ENCODE measurements at places on chromosomes 3 and 15. TPM values are rescaled to one million over a fixed set of nuclear protein-coding genes. Genes with fewer than 3 reads are reported as not detected.

DNA sequence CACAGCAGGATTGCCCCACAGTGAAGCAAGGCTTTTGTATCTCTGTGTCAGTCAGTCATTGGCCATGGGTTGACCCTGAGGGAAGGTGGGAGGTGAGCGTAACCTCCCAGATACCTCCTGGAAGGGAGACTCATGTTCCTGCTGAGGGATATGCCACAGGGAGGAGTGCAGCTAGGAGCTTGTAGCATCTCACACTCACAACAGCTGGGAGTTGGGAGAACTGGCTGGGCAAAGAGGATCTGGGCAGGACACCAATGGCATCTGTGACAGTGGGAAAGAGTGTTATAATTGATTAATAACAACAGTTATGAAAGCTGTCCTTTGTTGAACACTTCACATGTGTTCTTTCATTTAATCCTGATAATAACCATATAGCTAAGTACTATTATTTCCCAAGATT is 171.0 kb downstream of the TLE3 start:
- DNase-seq = no peak

GRCh38 chr3:161838021-161838420 is 341.4 kb downstream of the OTOL1 start:
- peak; percentile 40 for DNase-seq

DNA sequence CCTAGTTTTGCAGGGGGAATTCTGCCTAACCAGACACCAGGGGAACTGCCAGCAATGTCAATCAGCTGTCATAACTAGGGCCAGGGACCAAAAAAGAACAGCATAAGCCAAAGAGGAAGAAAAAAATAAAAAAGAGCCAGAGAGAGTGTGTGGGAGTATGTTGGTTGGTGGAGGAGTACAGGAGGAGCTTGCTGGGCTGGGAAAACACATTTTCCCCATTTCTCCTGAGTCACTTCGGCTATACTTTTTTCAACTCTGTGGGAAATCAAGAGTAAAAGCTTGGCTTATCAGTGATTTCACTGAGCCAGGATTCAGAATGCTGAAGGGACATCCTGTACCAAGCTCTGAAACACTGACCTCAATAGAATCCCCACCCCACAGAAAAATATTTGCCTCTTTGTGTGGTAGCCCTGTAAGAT is 144.7 kb upstream of the DPH6 start:
- DNase-seq = no peak

GRCh38 chr15:37104424-37104981 is 4.2 kb upstream of the MEIS2 start:
- DNase-seq = peak; percentile 30

DNA sequence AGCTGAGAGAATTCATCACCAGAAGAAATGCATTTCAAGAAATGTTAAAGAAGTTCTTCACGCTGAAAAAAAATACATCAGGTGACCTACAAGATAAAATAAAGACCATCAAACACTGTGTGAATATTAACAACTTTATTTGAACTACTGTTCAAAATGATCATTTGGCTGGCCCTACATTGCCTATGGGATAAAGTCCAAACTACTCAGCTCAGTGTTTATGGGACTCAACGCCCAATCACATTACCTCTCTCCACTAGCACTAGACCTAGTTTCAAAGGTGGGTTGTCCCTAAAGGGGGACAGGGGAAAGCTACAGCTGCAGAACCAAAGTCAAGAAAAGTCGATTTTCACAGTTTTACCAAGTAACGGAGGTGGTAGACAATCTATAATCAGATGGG is 62.0 kb downstream of the DLG1 start:
- DNase-seq = no peak

DNA sequence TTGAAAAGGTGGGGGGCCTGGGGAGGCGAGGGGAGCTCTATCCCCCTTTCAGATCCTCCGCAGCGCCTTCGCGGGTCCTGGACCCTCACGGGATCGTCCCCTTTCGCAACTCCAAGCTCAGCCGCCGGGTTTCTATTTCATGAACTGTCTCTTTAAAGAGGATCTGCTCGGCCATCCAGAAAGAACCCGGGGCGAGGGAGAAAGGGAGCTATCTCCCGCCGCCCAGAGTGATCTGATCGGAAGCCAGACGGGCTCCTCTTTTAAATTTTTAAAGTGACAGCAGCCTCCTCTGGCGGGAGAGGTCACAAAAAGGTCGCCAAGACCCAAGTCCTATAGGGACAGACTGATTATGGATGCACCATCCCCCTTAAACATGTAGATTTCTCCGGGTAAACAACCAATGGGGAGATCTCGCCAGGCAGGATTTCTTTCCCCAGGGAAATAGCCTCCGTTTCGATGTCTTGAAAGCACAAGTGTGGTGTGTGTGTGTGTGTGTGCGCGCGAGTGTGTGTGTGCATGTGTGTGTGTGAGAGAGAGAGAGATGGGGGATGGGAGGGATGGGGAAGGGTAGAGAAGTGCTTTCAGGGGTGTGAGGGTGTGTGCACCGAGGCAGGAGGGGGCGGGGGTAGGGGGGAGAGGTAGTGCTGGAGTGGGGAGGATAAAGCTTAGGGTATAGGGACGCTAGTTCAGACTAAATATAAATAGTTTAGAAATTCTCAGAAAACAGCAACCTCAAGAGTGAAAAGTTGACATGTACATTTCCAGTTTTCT is 516.1 kb downstream of the MECOM start:
- peak; percentile 80 for DNase-seq

GRCh38 chr3:18189282-18190050 is 235.7 kb downstream of the SATB1 start:
- peak; percentile 34 for DNase-seq

GRCh38 chr3:133926736-133927539 is 31.3 kb upstream of the RAB6B start:
- no peak for DNase-seq

- peak; percentile 63 for DNase-seq
These were observed 16.8 kb downstream of the RPUSD3 start for GRCh38 chr3:9826815-9827573.

DNA sequence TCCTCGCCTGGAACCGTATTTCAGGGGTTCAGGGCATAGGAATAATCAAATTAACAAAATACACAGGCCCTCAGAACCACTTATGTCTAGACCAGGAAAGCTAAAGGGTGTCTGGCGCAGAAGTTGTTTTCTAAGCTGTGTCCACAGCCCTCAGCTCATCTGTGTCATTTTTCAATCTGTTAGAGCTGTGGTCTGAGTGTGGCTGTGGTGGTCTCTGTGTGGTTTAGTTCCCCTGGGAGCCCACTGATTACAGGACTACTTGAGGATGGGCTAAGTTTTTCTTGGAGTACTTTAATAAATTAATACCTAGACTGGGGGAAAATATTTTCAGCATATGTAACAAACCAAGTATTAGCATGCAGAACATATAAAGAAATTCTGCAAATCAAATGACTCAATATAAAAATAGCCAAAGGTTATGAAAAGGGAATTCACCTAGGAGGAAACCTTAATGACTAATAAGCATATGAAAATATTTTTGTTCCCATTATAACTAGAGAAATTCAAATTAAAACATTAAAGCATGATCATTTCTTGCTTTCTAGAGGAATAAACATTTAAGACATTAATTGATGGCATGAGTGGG is 186.3 kb downstream of the SATB1 start:
- DNase-seq = no peak

DNA sequence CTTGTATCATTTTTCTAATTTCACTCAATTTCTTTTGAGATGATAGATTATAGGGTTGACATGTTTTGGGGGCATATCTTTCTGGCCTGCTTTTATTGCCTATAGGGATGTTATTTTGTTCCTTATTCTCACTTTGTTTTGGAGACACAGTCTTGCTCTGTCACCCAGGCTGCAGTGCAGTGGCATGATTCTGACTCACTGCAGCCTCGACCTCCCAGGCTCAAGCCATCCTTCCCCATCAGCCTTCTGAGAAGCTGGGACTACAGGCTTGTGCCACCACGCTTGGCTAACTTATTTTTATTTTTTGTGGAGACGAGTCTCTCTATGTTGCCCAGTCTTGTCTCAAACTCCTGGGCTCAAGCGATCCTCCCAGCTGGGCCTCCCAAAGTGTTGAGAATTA is 72.8 kb upstream of the FAN1 start:
- no peak for DNase-seq

DNA sequence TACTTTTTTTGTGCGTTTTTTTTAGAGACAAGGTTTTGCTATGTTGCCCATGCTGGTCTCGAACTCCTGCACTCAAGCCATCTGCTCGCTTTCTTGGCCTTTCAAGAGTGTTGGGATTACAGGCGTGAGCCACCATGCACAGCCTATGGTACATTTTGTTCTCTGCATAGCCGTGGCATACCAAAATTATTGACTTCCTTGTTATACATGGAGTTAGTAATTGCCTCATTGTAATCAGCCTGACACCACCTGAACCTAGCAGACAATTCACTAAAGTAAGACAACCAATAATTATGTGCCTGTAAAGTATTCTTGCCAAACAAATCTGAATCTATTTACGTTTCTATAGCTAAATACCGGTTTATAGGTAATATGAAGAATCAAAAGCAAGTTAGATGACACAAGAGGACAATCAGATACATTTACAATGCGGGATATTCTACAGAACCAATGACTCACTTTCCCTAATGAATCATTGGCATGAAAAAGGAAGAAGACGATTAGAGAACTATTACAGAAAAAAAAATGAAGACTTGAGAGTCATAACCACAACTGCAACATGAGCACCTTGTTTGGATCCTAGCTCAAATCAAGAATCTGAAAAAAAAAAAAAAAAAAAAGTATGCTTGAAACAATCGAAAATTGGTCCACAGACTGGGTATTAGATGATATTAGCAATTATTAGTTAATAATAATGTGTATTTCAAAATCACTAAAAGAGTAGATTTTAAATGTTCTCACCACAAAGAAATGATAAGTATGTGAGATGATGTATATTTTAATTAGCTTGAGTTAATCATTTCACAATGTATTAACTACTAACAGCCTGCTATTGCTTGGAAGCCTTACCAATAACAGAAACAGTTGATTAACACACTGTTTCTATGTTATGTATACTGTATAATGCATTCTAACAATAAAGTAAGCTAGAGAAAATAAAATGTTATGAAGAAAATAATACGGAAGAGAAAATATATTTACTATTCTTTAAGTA is 7.1 kb downstream of the GUCA1C start:
- DNase-seq = no peak

DNA sequence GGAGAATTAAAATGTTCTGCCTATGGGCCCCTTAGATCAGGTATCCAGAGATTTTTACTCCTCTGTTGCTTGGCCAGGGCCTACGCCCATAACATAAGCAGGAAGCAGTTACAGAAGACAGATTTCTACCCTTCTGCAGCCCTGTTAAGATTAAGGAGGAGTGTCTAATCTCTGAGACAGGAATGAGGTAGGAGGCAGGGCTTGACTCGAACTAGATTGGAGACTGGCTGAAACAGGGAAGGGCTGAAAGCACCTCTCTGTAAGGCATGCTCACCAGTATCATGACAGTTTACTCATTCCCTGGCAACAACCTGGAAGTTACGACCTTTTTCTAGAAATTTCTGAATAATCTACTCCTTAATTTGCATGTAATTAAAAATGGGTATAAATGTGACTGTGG is 16.7 kb downstream of the PLA2G4D start:
- no peak for DNase-seq

DNA sequence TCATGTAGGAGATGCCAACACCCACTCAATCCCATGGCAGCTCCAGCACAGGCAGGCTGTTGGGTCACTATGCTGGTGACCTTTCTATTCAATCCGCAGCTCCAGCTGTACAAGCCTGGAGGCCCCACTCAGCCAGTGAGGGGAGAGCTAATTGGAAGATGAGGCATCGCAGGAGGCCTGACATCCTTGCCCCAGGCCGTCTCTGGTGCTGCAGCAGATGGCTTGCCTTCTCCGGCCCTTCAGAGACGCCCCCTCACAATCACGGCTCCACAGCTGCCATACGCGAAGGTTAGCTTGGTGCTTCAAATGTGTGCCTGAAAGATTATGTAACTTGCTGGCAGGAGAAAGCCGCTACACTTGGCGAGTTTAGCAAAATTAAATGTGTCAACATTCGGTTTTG is 104.2 kb upstream of the CLSTN2 start:
- peak; percentile 90 for DNase-seq

- peak; percentile 43 for DNase-seq
These were observed 398.6 kb upstream of the WNT5A start for GRCh38 chr3:55885721-55886120.

GRCh38 chr3:184169896-184170875 is 4.5 kb upstream of the AP2M1 start:
- DNase-seq = no peak

DNA sequence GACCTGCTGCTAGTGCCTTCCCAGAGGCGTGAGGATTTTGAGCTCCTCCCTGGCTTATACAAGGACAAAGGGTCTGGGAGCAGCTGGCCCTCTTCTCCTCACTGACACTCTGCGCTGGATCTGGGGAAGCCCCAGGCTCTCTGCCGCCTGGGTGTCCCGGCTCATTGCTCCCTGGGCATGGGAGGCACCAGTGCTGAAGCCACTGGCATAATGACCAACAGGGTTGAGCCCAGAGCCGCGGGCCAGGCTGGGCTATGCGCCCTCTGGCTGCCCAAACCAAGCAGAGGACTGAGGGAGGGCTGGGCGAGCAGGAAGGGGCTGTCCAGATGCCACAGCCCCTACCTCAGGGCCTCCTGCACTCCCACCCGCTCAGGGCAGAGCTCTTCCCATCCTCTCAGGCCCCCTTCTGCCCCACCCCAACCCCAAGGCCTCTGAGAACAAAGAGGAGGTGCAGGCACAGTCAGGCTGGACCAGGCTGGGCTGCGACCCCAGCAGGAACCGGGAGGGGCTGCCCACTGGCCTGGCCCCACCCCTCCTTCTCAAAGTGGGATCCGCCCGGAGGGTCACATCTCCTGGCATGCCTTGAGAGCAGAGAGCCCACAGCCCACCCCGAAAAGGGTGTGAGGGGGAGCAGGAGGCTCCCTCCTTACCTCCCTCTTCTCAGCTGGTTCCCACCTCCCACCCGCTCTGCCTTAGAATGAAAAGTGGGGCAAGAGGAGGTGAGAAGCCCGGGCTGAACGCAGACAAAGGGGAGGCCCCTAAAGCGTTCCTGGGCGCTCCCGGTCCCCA is 1.6 kb downstream of the LINGO1 start:
- DNase-seq = no peak

- DNase-seq = no peak
These were observed 197.6 kb downstream of the THSD4 start for GRCh38 chr15:71312731-71313460.

DNA sequence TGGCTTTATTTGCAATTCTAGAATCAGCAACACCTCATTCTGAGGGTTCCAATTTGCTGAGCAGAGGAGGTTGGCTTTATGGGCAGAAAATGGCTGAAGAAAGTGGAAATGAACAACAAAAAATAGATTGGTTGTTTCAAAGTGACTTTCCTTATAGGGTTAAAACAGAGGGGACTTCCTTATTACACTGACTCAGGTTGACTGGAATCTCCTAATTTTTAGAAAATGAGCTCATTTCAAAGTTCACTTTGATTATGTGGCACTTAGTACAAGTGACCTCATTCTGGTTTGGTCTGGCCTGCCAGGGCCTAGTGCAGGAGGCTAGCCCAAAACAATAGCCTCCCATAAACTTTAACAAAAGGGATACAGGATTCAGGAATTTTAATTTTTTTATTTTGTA is 41.4 kb downstream of the NFKBIZ start:
- DNase-seq = no peak

PCLAF gene
- total RNA-seq = 605 TPM

ATP1B3 gene
- 87.8 TPM for total RNA-seq

ANKUB1 gene
- not detected for total RNA-seq

SLC2A2 gene
- not detected for total RNA-seq

STAC gene
- total RNA-seq = not detected

PCOLCE2 gene
- total RNA-seq = 12.3 TPM
